PC-9 (cell line): ENCODE measurements at places on chromosomes 2 and 18.

GRCh38 chr2:15964936-15965563, 24.7 kb downstream of the MYCN start:
- no peaks in the 10 kb centered on the region for H3K4me1 ChIP-seq
- no peak overlapping the region for H3K27ac ChIP-seq
- H3K36me3 ChIP-seq: no peaks in the 10 kb centered on the region

DNA sequence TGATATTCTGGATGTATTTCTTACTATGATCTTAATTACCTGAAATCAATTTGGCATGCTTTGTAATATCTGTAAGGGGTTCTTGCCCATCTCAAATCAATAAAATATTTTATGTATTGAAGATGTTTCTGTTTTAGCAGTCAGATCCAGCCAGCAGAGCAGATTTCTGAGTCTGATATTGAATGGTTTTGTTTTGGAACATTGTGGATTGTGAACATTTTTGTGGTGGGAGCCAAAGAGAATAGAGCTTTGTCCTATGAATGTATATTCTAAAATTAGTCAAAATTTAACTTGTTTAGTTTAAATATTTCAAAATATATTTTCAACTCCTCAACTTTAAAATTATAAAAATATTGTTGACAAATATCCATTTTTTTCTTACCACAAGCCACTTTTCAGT, 197.0 kb downstream of the UBE2E3 start:
- DNase-seq: no peak
- no peaks in the 10 kb centered on the region for H3K27me3 ChIP-seq
- no peaks in the 10 kb centered on the region for H3K36me3 ChIP-seq
- H3K4me1 ChIP-seq: peaks cover 8% of the 10 kb centered on the region
- H3K4me3 ChIP-seq: no peak overlapping the region

DNA sequence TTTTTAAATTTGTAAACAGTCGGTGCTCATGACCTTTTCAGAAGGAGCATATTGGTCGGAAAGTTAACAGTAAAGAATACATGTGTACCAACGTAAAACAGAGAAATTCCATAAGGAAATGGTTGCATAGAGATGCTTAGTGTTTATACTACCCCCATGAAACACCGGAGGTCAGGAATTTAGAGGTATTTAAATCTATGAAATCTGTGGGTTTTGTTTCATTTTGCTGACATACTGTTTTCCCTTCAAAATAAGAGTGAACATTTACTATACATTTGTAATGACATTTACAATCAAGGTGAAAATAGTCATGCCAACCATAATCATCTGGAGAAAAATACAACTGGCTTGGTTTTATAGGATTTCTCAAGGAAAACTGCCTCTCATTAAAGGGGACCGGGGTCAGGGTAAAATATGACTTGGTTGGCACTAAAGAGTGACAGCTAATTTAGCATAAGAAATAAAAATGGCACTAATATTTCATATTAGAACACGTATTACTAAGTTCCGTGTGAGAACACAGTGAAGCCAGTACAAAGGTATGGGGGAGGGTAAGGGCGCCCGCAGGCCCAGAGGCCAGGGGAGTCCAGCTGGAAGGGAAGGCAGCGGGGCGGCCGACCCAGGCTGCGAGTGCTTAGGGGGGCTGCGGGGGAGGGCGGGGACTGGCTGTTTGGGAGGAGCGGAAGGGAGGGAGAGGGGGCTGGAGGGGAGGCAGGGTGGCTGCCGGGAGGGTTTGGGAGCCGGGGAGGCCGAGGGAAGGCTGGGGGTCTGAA, 1.1 kb upstream of the RNU4ATAC start:
- 0 out of 2 replicates have a peak, but pooled peaks cover 12% of the 10 kb centered on the region for H3K36me3 ChIP-seq
- H3K27ac ChIP-seq: peak overlapping the region; percentile 95
- H3K27me3 ChIP-seq: no peaks in the 10 kb centered on the region
- H3K4me3 ChIP-seq: peak overlapping the region; percentile 66

DNA sequence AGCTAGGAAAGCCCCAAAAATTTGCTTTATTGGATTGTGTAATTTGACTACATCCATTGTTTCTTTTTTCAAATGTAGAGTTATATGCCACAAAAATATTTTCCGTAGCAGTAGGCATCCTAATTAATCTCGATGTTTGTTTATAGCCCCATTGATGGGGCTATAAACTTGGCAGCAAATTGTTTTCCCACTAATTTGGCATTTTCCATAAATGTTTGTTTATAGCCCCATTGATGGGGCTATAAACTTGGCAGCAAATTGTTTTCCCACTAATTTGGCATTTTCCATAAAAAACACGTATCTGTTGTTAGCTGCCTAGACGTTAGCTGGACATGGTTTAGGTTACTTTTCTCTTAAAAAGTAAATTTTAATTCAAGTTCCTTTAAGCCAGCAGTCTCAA, 23.8 kb downstream of the MSH2 start:
- H3K36me3 ChIP-seq: peaks cover 32% of the 10 kb centered on the region
- no peaks in the 10 kb centered on the region for H3K27me3 ChIP-seq
- no peak overlapping the region for H3K4me3 ChIP-seq
- no peak for DNase-seq
- peaks cover 13% of the 10 kb centered on the region for H3K4me1 ChIP-seq

DNA sequence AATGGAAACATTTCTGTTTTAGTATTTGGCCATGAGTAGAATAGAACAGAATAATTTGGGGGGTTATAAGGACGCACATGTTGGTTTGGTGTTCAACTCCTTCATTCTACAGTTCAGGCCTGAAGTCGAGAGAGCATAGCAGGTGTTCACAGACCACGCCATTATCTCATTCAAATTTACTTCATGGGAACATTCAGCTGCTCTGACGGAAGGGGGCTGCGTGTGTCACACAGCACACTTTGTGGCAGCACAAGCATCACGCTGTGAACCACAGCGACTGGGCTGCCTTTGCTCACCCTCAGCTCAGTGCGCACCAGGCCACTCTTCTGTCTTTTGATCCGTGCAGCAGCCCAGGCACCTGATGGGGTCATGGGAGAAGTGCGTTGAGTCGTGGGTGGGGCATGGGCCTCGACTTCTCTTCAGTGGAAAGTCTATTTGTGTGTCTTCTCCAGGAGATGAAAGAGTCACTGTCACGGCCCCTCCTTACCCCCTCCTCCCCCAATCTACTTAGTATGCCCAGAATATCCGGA, 348.6 kb upstream of the SALL3 start:
- H3K36me3 ChIP-seq: no peaks in the 10 kb centered on the region
- H3K27me3 ChIP-seq: peaks cover 71% of the 10 kb centered on the region
- no peaks in the 10 kb centered on the region for H3K4me1 ChIP-seq
- DNase-seq: no peak

GRCh38 chr2:26533661-26534060, 55.7 kb upstream of the OTOF start:
- H3K4me1 ChIP-seq: no peaks in the 10 kb centered on the region
- no peak overlapping the region for H3K4me3 ChIP-seq
- no peak overlapping the region for H3K27ac ChIP-seq
- no peaks in the 10 kb centered on the region for H3K36me3 ChIP-seq

- H3K27me3 ChIP-seq: no peaks in the 10 kb centered on the region
- no peak overlapping the region for H3K4me3 ChIP-seq
- no peak for DNase-seq
- H3K4me1 ChIP-seq: peaks cover 14% of the 10 kb centered on the region
- no peak overlapping the region for H3K27ac ChIP-seq
Observed at GRCh38 chr18:2240311-2240705, 331.0 kb downstream of the METTL4 start.
